ENCODE measurements at places on chromosomes 2 and 18.

- peak; percentile 53 for DNase-seq
These were observed 422 bp downstream of the OBSL1 start for GRCh38 chr2:219570924-219571310.

- DNase-seq: no peak
These were observed 123.6 kb upstream of the EPB41L3 start for GRCh38 chr18:5667356-5667755.

GRCh38 chr2:36561237-36561944 lies 36.6 kb downstream of the FEZ2 start:
- no peak for DNase-seq

GRCh38 chr18:27674411-27674810 lies 489.3 kb upstream of the CHST9 start:
- no peak for DNase-seq

DNA sequence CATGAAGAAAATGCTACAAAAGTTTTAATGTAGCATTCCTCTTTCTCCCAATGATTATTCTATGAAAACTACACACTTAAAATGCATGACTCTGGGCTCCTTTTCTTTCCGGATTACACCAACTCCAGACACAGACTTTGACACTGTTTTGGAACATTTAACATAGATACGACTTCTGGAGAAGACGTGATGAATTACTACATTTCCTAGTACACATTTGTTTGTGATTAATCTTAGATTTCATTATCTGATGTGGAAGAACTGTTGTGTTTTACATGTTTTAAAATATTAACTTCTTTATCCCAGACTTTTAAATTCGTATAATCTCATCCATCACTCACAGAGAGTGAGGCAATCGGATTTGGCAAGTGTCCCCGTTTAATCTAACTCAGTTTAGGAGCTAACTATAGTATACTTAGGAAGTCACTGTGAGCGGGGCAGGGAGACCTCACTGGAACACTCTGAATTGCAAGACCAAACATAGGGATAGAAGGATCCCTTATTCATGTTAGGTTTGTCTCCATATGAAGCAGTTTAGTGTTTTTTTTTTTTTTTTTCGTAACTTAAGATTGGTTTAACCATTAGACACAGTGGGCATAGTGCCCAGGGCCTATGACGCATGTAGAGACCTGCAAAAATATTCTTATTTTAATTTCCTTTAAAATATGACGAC lies 66.7 kb downstream of the PDE1A start:
- peak; percentile 44 for DNase-seq

DNA sequence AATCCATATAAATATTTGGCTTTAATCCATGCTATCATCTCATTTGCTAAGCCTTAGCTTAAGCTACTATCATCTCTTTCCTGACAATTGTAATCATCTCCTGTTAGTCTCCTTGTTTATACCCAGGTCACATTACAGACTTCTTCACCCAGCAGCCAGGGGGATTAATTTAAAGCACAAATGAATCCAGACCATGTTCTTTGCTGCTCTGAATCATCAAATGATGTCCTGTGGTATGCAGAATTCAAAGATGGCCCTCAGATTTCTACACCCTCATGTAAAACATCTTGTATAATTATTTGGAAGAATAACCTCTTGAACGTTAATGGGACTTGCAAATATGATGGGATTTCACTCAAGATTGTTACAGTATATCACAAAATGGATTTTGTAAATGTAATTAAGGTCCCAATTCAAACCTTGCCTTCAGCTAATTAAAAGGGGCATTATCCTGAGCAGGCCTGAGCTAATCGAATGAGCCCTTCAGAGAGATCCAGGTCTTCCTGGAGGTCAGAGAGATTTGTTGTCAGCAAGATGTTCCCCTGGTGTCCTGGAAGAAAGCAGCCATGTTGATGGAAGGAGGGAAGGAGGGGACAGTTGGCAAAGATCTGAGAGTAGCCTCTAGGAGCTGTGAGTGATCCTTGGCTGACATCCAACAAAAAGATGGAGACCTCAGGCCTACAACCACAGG lies 241.1 kb upstream of the MMADHC start:
- no peak for DNase-seq

- DNase-seq: no peak
These were observed 29.4 kb downstream of the SH3YL1 start for GRCh38 chr2:234421-234820.

DNA sequence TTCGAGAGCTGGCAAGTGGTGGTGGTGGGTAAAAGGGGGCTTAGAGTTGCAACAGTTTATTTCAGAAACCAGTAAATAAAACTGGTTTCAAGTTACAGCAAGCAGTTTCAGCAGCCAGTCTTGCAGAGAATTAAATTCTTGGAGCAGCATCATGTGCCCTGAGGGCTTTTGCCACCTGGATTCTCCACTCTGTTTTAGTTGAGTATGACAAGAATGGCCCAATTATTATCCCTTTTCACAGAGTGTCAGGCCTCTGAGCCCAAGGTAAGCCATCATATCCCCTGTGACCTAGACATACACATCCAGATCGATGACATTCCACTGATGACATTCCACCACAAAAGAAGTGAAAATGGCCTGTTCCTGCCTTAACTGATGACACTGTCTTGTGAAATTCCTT lies 72.8 kb upstream of the FANCL start:
- DNase-seq: no peak

DNA sequence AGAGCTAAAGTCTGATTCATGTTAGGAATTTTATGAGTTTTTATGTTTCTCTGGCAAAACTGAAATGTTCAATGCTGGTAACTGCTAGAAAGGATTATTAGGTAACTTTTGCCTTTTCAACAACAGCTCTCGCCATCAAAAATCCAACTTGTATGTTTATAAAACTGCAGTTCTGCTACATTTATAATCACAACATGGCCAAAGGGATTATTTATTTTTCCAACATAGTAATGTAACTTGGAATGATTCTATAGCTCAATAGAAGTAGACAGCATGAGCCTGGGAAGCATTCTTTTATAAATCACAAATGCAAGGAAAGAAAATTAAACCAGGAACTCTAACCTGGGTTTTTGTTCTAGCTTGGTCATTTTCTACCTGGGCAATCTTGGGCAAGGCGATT lies 470.9 kb downstream of the TGIF1 start:
- DNase-seq: no peak

DNA sequence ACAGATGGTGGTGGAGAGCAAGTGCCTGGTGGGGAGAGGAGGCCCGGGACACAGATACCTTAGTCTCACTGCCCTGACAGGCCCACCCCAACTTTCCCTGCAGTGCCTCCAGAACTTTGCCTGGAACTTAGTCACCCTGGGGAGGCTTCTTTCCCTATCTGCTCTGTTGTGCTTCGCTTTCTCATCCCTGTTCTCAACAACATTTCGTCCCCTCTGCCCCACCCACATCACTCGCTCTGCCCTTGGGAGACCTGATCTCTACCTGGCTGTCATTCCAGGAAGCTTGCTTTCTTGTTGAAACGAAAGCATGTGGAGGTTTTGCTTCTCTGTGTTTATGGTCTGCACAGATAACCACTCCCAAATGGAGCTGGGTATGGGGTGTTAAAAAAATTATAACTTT lies 93.8 kb downstream of the PRKCE start:
- DNase-seq: no peak

GRCh38 chr2:102589444-102589843 lies 29.9 kb upstream of the SLC9A2 start:
- DNase-seq: no peak

GRCh38 chr18:75256376-75256775 lies 45.8 kb downstream of the TSHZ1 start:
- DNase-seq: no peak

DNA sequence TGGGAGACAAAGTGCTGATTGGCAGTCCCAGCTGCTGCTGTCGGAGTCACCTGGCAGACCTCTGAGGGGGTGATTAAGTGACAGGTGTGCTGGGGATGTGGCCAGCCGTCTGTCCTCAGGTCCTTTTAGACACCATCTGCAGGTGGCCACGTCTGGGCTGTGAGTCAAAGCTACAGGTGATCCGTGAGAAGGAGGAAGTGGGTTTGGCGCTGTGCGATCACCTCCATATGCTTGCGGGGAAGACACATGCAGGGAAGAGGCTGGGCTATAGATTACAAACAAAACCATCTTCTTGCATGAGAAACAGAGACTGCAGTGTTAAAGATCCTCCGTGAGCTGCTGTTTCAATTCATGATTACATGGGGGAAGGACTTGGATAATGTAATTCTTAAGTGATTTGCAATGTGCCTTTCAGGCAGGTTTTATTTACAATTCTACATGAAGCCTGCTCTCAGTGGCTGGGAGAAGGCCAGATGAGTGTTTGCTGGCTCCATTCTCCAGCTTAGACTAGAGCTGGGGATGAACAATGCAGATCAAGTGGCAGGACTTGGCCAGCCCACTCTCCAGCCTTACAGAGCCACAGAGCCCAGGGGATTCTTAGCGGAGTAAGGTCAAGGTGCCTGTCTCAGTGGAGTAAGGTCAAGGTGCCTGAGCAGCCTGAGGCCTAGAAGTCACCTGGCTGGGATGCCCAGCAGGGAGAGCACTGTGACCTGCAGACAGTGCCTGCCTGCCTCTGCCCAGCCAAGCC lies 87.8 kb downstream of the LYPD1 start:
- no peak for DNase-seq

DNA sequence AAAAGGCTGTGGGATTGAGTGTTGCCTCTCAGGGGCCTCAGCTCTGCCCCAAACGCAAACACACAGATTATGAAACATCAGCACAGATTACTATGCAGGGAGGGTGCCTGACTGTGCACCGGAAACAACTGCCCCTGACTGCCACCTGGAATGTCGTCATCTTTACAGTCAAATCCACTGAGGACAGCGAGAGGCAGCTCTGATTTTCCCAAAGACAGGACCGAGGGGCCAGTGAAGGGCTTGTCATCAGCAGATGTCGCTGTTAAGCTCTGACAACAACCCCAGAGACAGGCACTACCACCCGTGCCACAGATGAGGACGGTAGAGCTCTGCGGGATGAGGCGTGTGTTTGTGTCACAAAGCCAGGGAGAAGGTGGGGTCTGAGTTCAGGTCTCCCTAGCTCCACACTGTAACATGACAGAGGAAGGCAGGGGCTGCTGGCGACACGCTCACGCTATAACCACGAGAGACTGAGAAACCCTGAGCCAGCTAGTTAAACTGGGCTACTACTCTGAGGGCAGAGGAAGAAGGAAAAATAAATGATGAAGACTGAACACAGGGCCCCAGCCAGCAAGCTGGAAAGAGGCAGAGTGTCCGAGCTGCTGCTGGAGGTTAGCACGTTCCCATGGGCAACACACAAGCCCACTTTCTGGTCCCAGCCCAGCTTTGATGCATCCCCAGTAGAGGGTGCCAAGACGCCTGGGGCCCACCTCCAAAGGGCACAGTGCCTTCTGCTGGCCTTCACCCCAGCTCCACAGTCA lies 47.0 kb downstream of the PARD6G start:
- DNase-seq: peak; percentile 69

- DNase-seq: no peak
These were observed 14.4 kb downstream of the CLEC4F start for GRCh38 chr2:70806013-70806412.

DNA sequence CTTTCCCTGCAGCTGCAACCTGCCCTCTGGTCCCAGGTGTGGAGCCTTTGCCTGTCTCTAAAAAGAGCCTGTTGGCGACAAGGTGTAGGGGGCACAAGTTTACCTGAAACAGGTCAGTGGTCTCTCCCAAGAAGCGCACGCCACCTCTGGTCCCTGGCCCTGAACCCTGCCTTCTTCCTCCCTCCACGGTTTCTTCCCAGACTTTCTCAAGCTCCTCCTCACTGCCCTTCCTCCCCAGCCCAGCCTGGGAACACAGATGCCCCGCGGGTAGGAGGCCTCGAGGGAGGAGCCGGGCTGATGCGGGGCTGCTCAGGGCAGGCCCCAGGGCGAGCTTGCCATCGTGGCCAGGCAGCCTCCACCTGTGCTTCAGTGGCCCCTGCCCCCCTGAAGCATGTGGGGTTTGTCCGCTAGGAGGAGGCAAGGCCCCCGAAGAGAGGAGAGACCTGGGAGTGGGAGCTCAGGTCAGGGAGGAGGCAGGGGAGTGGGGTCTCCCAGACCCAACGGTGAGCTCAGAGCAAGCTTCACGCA lies 89.5 kb downstream of the SMAD7 start:
- no peak for DNase-seq

- DNase-seq: no peak
These were observed 88.6 kb upstream of the ACAA2 start for GRCh38 chr18:49901862-49902340.

- peak; percentile 74 for DNase-seq
These were observed 18.5 kb downstream of the ITGA6 start for GRCh38 chr2:172445851-172446250.

GRCh38 chr2:239825705-239825979 lies 199.5 kb downstream of the NDUFA10 start:
- DNase-seq: no peak

DNA sequence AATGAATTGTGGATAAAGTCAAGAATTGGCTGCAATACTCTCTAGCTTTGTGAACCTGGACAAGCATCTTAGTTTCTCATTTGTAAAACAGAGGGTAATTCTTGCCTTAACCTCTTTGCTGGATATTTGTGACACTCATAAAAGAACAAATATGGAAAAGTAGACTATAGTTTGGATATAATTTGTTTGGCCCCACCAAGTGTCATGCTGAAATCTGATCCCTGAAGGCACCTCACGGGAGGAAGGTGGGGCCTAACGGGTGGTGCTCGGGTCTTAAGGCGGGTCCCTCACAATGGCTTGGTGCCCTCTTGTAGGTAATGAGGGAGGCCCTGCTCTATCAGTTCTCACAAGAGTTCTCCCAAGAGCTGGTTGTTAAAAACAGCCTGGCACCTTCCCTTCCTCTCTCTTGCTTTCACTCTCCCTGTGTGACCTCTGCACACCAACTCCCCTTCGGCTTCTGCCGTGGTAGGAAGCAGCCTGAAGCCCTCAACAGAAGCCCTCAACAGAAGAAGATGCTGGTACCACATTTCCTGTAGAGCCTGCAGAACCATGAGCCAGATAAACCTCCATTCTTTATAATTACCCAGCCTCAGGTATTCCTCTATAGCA lies 37.4 kb downstream of the ARL4C start:
- no peak for DNase-seq

DNA sequence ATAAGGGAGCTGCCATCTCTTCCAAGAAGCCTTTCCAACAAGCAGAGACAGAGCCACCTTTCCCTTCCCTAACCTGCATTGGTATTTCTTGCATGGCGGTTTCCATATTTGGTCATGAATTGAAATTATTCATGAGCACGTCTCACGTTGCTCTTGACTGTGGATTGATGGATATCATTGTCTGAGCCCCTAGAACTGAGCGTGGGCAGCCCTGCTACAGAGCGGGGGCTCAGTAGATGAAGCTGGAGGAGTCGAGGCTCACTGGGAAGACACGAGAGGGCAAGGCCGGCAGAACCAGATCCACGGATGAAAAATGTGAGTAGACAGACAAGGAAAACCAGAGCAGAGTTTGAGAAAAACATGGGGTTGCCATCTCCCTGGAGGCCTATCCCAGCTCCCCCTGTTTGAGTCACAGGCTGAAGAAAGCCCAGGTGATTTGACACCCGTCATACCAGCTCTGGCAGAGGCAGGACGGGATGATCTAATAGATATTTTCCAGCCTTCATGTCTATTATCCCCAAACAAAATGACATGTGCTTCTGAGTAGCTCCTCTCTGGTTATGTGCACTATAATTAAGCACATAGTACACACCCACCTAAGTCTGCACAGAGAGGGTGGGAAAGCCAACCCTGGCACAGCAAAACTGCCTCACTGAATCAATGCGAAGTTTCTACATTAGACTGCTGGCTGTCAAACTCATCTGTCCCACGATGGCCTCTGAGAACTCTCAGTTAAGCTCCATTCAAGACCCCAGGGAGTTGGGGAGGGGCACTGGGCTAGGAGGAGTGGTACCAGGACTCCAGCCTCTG lies 363.5 kb upstream of the KLHL29 start:
- DNase-seq: no peak

- no peak for DNase-seq
These were observed 21.2 kb downstream of the MPHOSPH10 start for GRCh38 chr2:71151620-71152019.

Data from lung (tissue), 17 donors.